ENCODE measurements at places on chromosomes 16 and 17.

- DNase-seq, result no peak
These were observed 9.0 kb downstream of the CANT1 start for GRCh38 chr17:79000396-79001189.

DNA sequence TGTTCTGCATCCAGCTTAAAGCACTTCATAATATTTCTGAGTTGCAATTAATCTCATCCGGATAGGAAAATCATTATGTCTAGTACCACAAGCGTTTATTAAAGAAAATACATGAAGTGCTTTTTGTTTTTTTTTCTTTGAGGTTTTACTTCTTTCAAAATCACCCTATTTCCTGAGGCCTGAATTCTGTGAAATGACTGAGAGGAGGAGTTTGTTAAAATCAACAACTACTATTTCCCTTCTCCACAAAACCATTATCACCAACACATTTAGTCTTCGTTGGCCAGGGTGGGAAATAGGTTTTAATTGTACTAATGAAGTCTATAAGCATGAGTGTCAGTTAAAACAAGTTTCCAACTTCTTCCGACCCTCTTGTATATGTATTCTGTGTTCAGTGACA lies 50.7 kb upstream of the ADCY7 start:
- no peak for DNase-seq

GRCh38 chr16:87333101-87333500 lies 15.9 kb upstream of the C16orf95 start:
- no peak for DNase-seq

GRCh38 chr17:41690497-41690896 lies 1.8 kb downstream of the EIF1 start:
- DNase-seq, result no peak

DNA sequence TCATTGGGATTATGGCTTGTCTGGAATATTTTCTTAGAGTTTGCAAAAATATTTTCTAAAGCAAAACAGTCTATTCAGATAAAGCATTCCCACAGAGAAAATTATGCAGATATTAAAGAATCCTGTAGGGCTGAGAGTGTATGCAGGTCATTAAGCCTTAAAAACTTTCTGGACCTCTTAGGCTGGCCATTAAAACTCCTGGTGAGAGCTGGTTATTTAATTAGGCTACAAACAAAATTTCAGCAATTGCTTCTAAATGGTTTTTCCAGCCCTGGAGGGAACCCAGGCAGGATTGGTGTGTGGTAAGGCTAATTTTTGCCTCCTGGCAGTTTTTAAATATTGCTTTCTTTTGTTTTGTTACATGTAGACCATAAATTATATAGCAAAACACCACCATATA lies 27.3 kb upstream of the SMG1 start:
- no peak for DNase-seq

DNA sequence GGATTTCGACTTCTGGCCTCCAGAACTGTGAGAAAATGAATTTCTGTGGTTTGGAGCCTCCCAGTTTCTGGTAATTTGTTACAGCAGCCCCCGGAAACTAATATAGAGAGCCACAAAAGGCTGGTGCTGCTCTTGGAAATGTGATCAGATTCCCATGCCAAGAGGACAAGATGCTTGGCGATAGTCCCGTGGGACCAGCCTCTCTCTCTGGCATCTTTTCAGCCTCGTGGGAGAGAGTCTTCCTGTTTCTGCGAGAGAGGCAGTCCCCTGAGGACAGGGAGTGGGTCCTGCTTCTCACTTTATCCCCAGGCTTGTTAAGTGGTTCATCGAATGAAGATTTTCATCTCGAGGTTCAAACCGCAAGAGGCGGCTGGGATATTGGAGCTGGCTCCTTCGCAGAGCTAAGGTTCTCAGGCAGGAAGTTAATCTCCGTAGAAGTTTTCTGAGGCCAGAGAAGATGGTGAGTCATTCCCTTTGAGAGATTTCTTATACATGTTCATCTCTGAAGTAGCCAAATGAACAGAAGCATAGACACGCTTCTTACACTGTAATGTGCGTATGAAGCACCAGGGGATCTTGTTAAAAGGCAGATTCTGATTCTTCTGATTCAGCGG lies 211.6 kb upstream of the SDK2 start:
- no peak for DNase-seq

DNA sequence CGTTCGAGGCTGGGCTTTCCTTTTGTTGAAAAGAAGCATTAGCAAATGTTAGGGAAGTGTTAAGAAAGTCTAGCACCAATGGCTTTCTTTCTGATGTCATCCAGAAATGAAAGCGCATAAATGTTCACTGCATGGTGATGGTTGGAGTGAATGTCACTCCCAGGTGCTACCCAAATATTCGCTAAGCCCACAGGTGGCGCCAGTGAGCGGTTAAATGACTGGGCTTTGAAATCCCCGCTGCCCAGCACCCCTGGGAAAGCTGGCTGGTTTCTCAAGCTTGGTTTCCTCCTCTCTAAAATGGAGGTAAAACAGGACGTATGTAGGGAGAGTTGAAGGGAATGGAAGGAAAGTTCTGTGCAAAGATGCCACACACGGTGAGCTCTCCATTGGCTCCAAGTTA lies 104.4 kb downstream of the IRX5 start:
- no peak for DNase-seq

DNA sequence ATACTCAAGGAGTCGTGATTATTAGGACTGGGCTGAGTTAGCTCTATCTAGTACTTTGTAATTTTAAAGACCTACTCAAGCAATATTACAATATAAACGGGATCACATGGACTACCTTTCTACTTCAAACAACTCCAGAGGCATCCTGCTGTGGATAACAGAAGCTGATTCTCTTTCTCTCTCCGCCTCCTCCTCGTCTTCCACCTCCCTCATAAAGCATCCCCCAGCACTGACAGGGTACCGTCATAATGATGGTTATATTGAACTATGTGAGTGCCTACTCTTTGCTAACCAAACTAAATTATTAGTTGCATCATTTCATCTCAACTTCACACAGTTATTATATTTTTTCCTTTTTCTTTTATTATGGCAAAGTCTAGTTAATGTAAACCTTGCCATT lies 165.4 kb upstream of the FOXF1 start:
- DNase-seq, result no peak

DNA sequence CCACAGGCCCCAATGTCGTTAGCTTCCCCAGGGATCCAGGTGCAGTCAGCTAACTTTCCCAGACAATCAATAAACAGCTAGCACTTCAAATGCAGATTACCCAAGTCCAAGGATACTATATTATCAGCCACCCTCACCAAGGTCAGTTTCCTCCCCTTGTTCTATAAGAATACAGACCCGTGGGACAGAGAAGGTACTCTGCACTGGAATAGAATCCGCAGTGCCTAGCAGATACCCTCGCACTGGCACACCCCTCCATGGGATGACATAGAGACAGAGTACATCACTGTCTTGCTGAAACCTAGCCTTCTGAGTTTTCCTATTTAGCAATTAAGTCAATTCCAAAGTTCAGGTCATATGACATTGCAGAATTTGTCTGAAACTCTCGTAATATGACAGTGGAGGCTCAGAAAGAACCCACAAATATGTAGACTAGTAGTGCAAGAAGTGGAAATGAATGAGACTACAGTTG lies 40.0 kb upstream of the ABCA10 start:
- no peak for DNase-seq

- no peak for DNase-seq
These were observed 29.6 kb upstream of the GNAO1 start for GRCh38 chr16:56161658-56162057.

GRCh38 chr16:83248735-83249463 lies 558.9 kb upstream of the HSBP1 start:
- DNase-seq, result no peak

- no peak for DNase-seq
These were observed 1.2 kb downstream of the CDT1 start for GRCh38 chr16:88804552-88805339.

DNA sequence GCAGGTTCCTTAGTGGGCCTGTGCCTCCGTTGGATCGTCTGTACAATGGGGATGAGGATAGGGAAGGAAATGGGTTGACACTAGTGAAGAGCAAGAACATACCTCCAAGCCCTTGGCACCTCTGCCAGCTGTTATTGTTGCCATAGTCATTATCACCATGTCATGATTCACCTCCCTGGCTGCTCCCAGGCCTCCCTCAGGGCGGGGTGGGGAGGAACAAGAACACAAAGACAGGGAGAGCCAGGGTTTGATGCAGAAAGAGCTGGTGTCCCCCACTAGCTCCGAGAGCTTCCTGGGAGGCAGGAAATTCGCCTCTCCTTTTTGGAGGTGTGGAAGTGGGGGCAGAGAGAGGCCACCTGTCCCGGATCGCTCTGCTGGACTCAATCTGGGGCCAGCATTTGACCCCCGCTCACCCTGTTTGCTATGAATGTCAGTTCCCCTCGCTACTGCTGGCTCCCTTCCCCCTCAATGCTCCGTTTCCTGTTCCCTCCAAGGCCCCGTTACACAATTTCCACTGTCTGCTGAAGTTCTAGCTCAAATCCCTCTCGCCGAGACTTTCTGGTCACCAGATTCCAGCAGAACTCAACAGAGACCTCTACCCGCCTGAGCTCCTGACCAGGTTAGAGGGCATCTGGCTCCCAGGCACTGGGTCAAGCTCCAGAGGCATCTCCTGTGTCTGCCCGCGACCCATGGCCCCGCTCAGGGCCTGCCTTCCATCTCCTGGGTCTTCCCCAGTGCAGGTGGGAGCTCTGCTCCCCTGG lies 9.1 kb downstream of the TIMP2 start:
- no peak for DNase-seq

GRCh38 chr17:17566896-17567513 lies 24.5 kb downstream of the PEMT start:
- DNase-seq, result no peak

- no peak for DNase-seq
These were observed at the start of gene ITGAE for GRCh38 chr17:3800362-3801271. ITGAE (minus strand) TSS chr17:3801188; CDS start chr17:3801144, 44 bp downstream.

DNA sequence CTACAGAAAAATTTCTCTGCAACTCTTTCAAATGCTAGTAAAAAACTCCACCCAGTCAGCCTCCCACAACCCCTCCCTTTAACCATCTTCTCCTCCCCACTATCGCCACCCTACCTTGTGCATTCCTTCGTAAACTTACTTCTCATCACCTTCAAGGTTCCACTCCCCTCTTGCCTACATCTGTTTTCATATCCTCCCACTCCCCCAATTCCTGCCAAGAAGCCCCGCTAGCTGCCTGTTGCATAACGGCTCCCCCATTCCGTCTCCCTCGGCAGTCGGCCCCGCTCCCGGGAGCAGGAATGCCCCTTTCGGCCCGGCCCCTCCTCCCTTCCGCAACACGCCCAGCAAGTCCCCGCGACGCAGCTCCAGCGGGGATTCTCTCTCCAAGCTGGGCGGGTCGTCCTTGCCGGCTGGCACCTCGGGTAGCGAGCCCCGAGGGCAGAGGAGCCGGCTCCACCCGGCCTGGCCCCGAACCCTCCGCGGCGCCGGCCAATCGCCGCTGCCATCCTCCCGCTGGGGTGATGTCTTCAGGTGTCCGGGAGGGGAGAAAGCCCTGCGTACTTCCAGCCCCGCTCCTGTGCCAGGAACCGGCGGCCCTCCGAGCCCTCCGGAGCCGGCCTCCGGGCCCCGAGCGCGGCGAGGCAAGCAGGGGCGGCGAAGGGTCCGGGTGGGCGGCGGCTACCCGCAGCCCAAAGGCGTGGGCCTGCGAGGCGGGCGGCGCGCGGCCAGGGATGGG lies 1.5 kb downstream of the PHLPP2 start:
- peak; percentile 39 for DNase-seq

GRCh38 chr17:60840456-60840855 lies 162.8 kb downstream of the BCAS3 start:
- no peak for DNase-seq

DNA sequence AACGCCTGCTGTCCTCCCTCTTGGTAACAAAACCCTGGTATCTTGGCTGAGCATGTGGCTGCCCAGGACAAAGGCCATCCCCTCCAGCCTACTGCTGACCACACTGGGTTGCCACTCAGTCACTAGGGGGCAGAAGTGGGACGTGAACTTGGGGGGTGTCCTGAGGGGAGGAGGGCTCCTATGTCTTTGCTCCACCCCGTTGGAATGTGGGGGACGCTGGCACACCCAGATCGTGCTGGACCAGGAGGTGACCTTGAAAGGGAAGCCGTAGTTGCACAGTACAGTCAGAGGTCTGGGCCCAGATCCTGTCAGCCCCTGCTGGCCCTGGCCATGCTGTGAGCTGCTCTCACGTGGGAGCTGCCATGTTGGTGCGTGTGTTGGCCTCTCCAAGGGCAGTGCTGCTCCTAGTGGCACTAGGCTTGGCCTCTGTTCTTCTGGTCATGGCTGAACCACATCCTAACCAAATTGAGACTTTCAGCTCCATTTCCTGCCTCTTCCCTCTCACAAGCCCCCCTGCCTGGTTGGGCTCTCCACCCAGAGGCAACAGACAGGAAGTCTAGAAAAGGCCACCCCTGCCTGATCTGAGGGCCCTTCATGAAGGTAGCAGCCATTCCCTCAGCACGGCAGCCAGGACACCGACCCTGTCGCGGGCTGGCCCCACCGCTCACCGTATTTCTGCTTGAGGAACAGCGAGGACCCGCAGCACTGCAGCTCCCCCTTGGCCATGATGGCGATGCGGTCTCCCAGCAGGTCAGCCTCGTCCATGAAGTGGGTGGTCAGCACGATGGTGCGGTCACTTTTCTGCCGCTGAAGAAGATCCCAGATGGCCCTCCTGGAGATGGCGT lies 29.0 kb upstream of the RNPS1 start:
- DNase-seq, result no peak

DNA sequence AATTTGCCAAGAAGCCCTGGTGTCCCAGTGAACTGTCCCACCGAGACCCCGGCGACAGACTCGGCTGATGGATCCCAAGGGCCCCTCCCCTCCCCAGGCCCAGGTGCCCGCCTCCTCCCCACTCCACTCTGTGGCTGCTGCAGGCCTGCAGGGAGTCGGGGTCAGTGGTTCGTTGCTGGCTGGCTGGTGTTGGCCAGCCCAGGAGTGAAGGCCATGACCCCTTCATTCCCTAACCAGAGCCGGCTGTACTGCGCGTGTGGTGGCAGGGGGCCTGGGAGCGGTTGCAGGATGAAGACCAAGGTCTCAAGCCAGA lies 9.2 kb upstream of the TBX2 start:
- no peak for DNase-seq

DNA sequence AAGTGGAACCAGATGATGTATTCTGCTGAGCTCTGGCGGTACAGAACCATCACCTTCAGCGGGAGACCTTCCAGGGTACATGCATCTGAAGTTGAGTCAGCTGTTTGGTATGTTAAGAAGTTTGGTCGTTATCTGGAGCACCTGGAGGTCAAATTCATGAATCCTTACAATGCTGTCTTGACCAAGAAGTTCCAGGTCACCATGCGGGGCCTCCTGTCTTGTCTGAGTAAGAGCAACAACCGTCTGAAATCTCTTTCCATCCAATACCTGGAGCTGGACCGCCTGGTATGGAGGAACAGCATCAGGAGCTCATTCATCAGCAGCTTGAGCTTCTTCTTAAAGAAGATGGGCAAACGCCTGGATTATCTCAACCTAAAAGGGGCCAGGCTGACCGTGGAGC lies 4.0 kb downstream of the FBXO39 start:
- no peak for DNase-seq

DNA sequence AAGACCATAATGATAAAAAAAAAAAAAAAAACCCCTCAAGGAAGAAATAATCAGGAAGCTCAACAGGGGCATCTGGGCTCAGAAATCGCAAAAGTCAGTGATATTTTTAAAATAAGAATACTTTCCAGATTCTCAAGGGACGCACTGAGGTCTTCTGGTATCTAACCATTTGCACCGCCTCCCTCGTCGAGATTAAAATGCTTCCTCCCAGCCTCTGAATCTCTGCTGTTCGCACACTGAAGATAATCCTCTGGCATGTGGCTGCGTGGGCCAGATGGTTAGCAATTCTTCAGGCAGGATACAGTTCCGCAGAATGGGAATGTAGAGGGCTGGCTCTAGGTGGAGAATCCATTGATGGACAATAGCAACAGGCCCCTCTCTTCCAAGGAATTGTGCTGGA lies 211.7 kb upstream of the CDH5 start:
- no peak for DNase-seq
